Caco-2 (cell line): ENCODE measurements at places on chromosomes 1 and 21. TPM values are rescaled to one million over a fixed set of nuclear protein-coding genes. Genes with fewer than 3 reads are reported as not detected.

AMY1B gene
- total RNA-seq, result not detected in 2 replicates

CNR2 gene
- not detected in 2 replicates for total RNA-seq

DNA sequence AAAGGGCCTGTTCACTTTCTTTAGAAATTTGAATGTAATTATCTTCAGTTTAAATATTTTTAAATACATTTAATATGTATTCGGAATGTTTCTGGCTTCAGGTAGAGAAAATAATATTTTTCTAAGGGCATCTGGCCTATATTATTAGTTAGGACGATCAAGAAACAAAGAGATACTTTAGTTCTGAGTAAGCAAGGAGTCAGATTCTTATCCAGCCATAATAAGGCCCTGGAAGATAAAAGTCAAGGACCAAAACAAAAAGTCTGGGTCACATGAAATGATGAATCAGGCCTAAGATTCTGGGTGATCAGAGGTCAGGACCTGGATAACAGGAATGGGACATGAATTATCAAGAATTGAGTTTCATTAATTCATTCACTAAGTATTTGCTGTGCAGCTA lies 6.3 kb downstream of the PHC2 start:
- no peak for DNase-seq

C1orf141 gene
- not detected in 2 replicates for total RNA-seq

DNA sequence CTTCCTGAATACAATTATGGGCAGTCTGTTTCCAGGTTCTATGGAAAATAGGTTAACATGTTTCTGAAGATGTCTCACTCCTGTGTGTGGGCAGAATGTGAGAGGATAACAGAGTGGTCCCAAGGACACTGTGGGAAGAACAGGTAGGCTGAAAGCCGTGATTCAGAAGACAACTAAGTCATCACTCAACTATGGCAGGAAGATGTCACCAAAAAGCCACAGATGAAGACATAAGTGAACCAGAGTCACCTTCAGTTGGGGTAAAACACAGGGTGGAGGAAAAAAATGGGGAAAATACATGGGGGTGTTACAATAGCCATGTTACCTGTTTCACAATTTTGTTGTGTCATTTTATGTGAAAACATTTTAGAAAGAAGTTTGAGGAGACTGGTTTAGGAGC lies 75.1 kb downstream of the UCHL5 start:
- no peak for DNase-seq

DNA sequence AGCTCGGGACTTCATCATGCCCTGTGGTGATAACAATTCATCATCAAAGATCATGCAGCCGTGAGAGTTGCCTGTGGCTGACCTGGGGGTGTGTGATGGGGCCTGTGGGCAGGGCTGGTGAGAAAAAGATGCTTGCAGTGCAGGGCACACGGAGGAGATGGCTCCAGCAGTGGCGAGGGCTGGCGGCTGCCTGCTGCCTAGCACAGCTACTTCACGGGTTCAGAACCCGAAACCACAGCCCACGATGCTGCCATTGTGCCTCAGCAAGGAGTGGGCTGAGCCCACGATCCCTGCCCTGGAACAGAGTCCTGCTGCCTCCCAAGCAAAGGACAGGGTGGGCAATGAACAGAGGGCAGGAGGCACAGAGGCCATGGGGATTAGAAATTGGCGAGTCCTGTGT lies 631 bp upstream of the KRTAP10-9 start:
- no peak for DNase-seq

GRCh38 chr1:116408193-116408592 lies 35.1 kb downstream of the ATP1A1 start:
- DNase-seq, result no peak

DNA sequence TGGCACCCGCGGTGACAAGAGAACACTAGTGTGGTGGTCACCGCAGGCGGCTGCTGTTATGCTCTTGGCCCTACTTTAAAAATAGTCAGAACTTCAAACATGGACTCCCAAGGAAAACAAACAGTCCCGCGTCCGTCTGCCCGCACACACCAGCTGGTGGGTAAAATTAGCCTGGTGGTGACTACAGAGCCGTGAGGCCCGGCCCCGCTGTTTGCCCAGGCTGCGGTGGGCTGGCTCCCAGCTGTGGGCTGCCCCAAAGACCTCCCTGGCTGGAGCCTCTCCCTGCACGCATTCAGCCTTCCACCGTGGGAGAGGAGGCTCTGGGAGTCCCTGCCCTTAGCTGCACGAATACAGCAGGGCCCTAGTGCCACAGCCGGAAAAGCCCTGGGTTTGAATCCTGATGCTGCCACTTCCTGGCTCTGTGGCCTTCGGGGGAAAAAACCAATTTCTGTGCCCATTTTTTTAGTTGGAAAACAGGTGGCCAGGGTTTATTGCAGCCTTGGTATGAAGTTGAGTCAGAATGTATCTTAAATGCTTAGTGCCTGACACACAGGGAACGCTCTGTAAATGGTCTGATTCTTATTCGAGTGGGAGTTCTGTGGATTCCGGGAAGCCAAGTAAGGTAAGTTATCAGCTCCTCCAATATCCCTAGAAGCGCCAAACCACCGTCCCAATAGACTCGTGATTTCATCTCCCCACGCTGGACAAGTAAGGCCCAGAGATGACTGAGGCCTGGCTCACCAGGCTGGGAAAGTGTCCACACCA lies 58.2 kb downstream of the ALPL start:
- no peak for DNase-seq

GRCh38 chr1:45359882-45360513 lies 19.8 kb upstream of the MUTYH start:
- DNase-seq, result peak; percentile 53

IRF6 gene
- total RNA-seq, result 27.3 and 30.3 TPM in 2 replicates

DNA sequence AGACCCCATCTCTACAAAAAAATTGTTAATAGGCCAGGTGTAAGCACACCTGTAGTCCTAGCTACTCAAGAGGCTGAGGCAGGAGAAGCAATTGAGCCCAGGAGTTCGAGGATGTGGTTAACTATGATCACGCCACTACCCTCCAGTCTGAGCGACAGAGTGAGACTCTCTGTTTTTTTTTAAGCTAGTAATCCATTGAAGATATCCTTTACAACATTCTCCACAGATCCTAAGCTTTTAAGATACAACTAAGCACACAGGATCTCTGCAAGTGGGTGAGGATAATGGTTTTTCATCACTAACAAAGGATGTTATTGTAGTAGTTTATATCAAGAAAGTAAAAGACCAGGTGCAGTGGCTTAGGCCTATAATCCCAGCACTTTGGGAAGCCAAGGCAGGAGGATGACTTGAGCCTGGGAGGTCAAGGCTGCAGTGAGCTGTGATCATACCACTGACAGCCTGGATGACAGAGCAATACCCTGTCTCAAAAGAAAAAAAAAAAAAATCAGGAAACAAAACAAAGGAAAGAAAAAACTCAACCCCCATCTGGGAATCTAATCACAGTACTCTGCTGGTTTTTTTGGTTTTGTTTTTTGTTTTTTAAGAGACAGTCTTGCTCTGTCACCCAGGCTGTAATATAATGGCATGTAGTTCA lies 166.1 kb downstream of the RERE start:
- DNase-seq, result no peak

OR14K1 gene
- total RNA-seq, result not detected in 2 replicates

KRTAP21-2 gene
- not detected in 2 replicates for total RNA-seq

DNA sequence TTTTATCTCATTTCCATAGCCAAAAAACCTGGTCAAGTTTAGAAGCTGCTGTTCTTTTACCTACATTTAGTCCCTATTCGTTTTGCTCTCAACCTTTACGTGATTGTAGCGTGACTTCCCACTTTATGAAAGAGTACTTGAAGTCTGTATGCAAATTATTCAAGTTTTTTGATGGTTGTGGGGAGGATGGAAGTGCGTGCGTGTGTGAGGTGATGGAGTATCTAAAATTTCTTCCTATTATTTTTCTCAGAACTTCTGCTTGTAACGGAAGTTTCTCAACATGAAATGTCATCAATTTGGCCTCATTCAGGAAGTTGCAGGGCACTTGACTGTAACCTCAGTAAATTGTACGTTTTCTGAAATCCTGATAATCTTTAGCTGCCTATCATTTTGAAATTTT lies 64.0 kb downstream of the SAMSN1 start:
- no peak for DNase-seq

DTL gene
- total RNA-seq, result 20.3 and 23.6 TPM in 2 replicates

GRCh38 chr1:184160236-184160635 lies 108.7 kb downstream of the TSEN15 start:
- no peak for DNase-seq

DNA sequence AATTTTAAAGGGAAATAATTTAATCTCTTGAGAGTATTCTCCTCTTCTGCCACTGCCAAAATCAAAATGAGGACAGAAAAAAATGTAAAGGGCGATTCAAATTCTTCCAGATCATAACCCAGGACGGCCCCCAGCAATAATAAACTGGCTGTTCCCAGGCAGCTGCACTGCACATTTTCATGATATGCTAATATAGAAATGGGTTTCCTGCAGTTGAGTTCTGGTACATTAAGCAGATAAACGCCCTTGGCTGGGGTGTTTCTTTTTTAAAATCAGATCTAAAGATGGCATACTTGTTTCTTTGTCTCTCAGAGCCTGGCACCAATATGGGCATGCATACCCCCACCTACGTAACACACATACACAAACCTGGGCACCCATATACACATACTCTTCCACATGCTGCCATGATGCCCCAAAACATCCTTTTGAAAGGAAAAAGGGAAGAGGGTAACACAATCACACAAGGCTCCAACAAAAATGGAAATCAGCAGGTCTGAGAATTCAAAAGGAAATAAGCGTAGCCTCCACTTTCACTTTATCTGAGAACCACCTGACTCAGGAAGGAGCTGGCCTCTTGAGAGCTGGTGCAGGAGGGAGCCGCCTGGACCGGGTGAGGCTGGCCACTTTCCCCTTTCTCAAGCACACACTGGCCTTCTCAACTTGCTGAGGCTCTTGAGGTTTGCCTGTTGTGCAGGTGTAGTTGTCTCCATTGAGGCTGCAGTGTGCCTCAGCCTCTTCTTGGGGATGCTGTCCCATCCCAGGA lies 653.4 kb downstream of the KIF26B start:
- DNase-seq, result no peak

GRCh38 chr1:167270349-167271092 lies 49.8 kb downstream of the POU2F1 start:
- DNase-seq, result no peak
